Stimulated activated naive CD8-positive, alpha-beta T cell treated with anti-CD3 and anti-CD28 coated beads, Interleukin-15, Interleukin-2, amounts not matched to agents 100 U/mL and 50 U/mL, for 24 hours (primary cell): ENCODE measurements at places on chromosomes 1 and 21.
A peak's percentile ranks its signal among the peaks of the same experiment; 100 is the strongest.

- DNase-seq, result no peak
Measured at GRCh38 chr1:204571128-204571527, 54.9 kb downstream of the MDM4 start.

- no peak for DNase-seq
Measured at GRCh38 chr1:116861137-116861536, 48.6 kb upstream of the PTGFRN start.

- no peak for DNase-seq
Measured at GRCh38 chr1:86928819-86929218, 14.4 kb downstream of the HS2ST1 start.

GRCh38 chr1:111852261-111852721, 96.6 kb downstream of the DDX20 start:
- DNase-seq, result no peak

DNA sequence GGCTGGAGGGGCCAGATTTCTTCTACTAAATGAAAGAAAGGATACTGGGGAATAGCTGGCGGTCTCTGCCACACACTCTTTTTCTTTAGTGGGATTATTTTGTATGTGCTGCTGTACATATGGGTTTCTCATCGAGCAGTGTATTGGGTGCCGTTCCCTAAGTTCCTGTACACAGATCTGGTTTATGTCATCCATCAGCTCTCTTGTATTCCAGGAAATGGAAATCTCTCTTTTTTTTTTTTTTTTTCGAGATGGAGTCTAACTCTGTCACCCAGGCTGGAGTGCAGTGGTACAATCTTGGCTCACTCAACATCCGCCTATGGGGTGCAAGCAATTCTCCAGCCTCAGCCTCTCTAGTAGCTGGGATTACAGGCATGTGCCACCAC, 27.0 kb upstream of the NID1 start:
- no peak for DNase-seq

DNA sequence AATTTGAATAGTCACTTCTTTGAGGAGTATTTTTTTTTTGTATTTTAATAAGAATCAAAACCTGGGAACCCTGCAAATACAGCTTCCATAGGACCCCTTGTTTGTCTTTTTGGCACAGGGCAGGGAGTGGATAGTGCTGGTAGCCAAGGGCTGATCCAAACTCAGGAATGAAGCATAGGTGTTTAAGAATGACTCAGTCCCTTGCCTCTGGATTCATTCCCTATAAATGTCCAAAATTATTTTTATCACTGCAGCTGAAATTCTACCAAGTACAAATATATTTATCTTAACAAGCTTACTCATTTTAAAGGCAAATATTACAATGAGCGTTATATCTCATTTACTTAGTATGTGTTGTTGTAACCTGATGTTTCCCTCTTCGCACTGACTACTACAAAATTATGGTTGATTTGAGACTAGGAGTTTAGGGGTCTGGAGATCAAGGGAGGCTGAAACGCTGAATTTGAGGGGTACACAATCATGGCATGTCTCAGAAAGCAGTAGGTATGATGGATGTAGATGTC, 278.6 kb upstream of the LYPLAL1 start:
- DNase-seq, result no peak

- no peak for DNase-seq
Measured at GRCh38 chr1:86352086-86352485, 44.0 kb downstream of the ODF2L start.

- peak; percentile 8 for DNase-seq
Measured at GRCh38 chr1:118185084-118185832, at the start of gene SPAG17. SPAG17 (minus strand) TSS chr1:118185228; CDS start chr1:118185157, 71 bp downstream.

- DNase-seq, result no peak
Measured at GRCh38 chr1:2519729-2520128, 6.7 kb downstream of the PANK4 start.

GRCh38 chr1:50913954-50914353, 46.1 kb downstream of the FAF1 start:
- no peak for DNase-seq

GRCh38 chr1:177429234-177429633, 258.5 kb downstream of the BRINP2 start:
- no peak for DNase-seq

GRCh38 chr1:34590211-34590623, 164.6 kb upstream of the GJB5 start:
- no peak for DNase-seq

GRCh38 chr1:53327182-53327913, 522 bp downstream of the LRP8 start:
- peak; percentile 61 for DNase-seq

- DNase-seq, result no peak
Measured at GRCh38 chr1:167544447-167545093, 9.0 kb downstream of the CREG1 start.

- DNase-seq, result no peak
Measured at GRCh38 chr1:232766904-232767303, 38.3 kb upstream of the MAP10 start.

- DNase-seq, result no peak
Measured at GRCh38 chr1:37498872-37499617, 15.5 kb downstream of the MEAF6 start.

DNA sequence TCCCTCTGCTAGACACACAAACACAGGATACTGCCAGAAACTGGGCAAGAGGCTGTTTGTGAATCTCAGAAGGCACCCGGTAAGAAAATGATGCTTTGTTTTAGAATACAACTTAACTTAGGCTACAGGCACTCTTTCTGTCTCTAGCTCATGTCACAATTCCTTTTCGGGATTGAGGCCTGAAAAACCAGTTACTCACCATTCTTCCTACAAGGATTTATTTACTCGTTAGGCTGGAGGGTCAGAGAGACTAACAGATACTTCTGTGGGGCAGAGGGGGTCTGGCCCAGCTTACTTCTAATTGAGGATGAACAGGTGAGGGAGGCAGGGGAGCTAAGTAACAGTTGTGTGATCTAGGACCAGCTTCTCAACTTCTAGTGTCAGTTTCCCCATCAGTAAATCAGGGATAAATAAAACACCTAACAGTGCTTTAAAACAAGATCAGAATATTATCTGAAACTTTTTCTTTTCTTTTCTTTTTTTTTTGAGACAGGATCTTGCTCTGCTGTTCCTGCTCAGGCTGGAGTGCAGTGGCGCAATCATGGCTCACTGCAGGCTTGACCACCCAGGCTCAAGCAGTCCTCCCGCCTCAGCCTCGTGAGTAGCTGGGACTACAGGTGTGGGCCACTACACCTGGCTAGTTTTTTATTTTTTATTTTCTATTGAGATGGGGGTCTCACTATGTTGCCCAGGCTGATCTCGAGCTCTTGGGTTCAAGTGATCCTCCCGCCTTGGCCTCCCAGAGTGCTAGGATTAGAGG, 31.9 kb downstream of the NFYC start:
- no peak for DNase-seq

GRCh38 chr1:172790245-172790644, 131.3 kb downstream of the FASLG start:
- no peak for DNase-seq

DNA sequence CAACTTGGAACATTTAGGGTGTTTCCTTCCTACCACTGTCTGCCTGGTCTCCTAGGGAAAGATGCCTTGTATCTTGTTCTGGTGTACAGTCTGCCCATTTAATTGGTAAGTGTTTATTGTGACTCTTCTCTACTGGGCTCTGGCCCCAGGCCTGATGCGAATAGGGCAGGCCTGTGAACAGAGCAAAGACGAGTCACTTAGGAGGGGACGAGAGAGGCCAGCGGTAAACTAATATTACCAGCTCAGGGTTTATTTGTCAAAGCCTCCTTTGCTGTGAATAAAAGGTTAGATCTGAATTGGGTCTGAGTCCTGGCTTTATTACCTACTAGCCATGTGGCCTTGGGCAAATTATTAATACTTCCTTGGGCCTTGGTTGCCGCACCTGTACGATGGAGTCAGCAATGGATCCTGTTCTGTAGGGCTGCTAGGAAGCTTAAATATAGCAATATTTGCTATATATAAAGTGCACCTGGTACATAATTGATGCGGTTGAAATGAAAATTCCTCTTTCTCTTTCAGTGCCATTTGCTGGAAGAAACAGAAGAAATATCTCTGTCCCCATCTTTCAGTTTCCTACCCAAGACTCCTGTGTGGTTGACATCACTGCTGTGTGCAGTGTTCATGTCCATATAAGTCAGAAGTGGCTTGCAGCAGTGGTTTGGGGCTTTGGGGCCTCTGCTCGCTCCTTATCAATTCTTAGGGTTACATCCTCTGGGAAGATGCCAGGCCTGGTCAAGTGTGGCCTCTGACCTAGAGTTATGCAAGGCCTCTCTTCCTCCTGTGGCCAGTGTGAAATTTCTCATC, 32.4 kb downstream of the MAPKAPK2 start:
- DNase-seq, result no peak

DNA sequence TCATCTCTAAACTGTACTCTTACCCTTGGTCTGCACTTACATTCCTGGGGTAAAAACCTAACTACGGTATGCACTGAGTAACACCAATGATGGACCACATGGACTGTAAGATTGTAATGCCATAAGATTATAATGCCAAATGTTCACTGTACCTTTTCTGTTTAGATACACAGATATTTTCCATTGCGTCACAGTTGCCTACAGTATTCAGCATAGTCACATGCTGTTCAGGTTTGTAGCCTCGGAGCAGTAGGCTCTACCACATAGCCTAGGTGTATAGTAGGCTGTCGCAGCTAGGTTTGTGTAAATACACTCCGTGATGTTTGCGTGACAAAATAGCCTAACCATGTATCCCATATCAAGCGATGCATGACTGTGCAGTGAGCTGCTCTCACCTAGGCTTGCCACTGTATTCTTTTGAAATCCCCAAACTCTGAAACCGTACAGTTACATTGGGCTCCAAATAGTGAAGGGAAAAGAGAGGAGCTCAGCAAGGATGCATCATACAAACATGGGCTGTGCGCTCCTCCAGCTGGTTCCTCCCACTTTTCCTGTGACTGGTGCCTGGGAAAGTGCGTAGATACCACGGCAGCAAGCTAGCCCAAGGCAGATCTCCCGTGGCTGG, 35.2 kb downstream of the CFAP57 start:
- DNase-seq, result no peak

GRCh38 chr21:18443085-18443484, 39.5 kb upstream of the TMPRSS15 start:
- DNase-seq, result no peak

DNA sequence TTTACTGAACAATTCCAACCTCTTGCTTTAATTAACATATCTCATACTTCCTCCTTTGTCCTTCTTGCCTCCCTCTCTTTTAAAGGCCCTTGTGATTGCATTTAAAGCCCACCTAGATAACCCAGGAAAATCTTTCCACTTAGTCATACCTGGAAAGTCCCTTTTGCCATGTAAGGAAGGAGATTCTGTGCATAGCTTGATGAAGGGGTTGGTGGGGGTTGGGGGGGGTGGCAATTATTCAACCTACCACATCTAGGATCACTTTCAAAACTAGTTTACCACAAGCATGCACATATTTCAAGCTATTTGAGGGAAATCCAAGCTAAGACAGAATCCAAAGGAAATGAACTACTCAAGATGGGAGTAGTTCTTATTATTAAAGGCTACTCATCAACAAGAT, 249.1 kb upstream of the PTBP2 start:
- DNase-seq, result no peak

DNA sequence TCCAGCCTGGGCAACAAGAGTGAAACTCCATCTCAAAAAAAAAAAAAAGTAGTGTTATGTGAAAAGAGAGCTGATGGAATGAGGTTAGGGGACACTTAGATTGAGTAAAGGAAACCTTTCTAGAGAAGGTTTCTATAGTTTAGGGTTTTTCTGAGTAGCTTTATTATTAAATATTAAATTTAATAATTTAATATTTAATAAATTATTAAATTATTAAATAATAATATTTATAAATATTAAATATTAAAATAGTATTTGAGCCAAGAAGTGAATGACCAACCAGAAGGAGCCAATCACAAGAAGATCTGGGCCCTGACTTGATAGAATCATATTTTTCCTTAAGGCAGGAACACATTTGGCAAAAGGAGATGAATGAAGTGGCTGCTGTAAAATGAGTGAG, 50.7 kb downstream of the ALG6 start:
- no peak for DNase-seq

- DNase-seq, result peak; percentile 19
Measured at GRCh38 chr1:239647045-239647444, 260.7 kb downstream of the CHRM3 start.

- DNase-seq, result no peak
Measured at GRCh38 chr1:46599059-46599970, 4.8 kb downstream of the MKNK1 start.

DNA sequence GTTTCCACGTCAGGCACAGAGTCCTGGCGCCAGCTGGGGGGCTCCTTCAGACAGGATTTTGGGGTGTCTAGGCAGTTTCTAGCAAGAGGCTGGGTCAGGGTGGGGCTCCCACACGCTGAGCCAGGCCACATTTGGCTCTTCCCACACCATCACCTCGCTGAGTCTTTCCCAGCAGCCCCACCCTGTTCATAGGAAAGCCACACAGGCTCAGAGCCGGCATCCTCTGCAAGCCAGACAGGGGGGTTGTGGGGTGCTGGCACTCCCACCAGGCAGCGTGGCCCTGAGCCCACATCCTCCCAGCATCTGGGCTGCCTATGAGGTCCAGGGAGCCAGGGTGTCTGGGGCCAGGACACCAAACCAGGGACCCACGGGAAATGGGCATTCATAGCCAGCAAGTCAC, 2.8 kb upstream of the GPR153 start:
- DNase-seq, result no peak

GRCh38 chr1:171403393-171403792, 81.9 kb upstream of the PRRC2C start:
- DNase-seq, result no peak

DNA sequence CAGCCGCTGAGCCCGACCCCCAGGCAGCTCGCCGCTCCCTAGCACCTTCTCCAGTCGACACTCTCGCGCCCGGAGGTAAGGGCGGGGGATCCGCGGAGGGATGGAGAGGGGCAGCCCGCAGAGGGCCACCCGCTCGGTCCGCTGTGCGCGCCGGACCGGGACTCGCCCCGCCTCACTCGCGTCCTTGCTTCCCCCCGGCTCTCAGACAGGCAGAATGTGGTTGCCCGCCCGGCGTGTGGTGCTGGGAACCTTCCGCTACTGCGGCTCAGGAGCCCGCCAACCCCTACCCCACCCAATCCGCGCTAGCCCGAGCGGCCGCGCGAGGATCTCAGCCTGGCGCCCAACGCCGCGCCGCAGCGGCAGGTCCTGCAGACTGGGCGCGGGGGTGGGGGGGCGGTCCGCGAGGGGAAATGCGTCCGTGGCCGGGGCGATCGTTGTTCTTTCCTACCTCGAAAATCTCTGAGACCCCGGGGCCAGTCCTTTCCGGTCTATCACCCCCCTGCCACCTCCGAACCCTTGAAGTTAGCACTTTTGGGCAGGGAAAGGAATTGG, 404 bp downstream of the LRRC8C start:
- DNase-seq, result peak; percentile 67

GRCh38 chr1:224929335-224930237, at the start of gene DNAH14:
DNAH14 (plus strand) TSS chr1:224929675; CDS start chr1:224952703, 23,028 bp downstream.
- DNase-seq, result peak; percentile 39

- DNase-seq, result no peak
Measured at GRCh38 chr21:45326891-45327440, 39.3 kb upstream of the POFUT2 start.

GRCh38 chr1:178134061-178134460, 40.2 kb downstream of the RASAL2 start:
- DNase-seq, result no peak
